ENCODE measurements at places on chromosomes 1 and 21.

- no peak for DNase-seq
These were observed 76.7 kb upstream of the RUNX3 start for GRCh38 chr1:25006770-25007169.

- DNase-seq, result no peak
These were observed 29.7 kb downstream of the MDM4 start for GRCh38 chr1:204545881-204546280.

DNA sequence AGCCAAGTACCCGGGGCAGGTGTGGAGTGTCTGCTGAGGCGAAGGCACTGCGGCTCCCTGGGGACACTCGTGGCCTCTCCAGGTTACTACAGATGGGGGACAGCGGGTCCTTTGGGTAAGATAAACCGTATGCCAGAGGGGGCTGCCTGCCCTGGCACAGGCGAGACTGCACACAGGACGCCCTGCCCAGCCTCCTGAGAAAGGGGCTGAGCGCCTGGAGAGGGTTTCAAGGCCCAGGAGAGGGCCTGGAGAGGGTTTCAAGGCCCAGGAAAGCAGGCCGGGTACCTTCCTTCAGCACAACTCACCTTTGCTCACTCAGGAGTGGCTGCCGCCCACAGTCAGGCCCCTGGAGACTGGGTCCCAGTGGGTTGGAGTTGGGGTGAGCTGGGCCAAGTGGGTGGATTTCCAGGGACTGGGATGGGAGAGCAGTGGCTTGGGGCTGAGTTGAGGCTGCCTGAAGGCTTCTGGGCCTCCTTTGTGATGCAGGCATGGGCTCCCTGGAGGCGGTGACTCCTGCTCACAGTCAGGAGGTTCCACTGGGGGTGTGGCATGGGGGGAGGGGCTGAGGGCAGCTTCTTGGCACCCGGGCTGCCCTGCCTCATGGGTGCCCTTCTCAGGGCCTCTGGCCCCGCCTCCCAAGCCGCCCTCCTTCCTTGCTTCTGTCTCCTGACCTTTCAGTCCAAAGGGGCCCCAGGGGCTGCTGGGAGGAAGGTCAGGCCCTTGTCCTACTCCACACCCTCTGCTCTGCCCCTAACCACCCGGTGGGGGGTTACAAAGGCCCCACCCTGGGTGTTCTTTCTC lies at the start of gene MMEL1:
Gene MMEL1 (minus strand): TSS at position 456 of the 801 bp plus-strand sequence. CDS start 3,532 bp downstream, outside the sequence.
- DNase-seq, result no peak

- no peak for DNase-seq
These were observed 11.8 kb downstream of the RTCA start for GRCh38 chr1:100277866-100278265.

DNA sequence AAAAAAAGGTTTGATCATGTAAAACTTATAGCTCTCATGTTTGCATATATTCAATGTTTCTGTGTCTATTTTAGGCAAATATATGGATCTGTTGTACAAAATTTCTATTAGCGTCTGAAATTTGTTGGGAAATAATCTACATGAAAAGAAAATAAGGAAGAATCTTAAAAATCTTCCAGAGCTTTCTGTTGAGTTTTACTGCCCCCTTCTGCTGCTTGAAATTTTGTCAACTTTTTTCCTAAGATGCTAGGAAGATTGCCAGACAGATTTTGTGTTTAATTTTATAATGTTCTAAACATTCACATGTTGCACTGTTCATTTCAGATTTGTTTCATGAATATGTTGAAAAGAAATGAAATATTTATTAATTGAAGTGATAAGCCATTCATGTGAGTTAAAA lies 2.5 kb upstream of the PTGS2 start:
- no peak for DNase-seq

GRCh38 chr1:37673920-37674319 lies 18.4 kb upstream of the CDCA8 start:
- DNase-seq, result peak; percentile 46

- no peak for DNase-seq
These were observed 166.7 kb upstream of the DUSP10 start for GRCh38 chr1:221908573-221908972.

Measured in activated CD4-positive, alpha-beta T cell treated with anti-CD3 and anti-CD28 coated beads, Interleukin-2, amount 50 U/mL, for 24 hours (primary cell).